ENCODE measurements at places on chromosomes 12 and 14.

GRCh38 chr12:132356691-132357622 lies 27.6 kb upstream of the GALNT9 start:
- no peak for DNase-seq

DNA sequence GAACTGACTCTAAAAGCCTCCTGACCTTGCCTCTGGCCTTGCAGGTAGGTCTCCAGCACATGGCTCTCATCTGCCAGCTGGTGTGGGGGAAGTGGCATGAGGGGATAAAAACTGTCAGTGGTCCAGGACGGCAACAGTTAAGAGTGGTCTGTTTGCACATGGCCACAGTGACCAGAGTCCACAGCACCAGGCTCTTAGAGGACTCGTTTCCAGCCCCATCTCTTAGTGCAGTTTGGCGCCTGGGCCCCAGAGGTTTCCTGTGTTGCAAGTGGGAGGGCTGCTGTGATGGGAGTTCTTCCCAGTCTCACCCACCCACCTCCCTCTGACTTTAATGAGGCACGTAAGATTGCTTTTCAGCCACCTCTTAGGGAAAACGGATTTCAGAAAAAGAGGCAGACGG lies 37.0 kb downstream of the APPL2 start:
- DNase-seq = no peak

- no peak for DNase-seq
Measured at GRCh38 chr12:115378291-115378690, 694.3 kb upstream of the TBX3 start.

DNA sequence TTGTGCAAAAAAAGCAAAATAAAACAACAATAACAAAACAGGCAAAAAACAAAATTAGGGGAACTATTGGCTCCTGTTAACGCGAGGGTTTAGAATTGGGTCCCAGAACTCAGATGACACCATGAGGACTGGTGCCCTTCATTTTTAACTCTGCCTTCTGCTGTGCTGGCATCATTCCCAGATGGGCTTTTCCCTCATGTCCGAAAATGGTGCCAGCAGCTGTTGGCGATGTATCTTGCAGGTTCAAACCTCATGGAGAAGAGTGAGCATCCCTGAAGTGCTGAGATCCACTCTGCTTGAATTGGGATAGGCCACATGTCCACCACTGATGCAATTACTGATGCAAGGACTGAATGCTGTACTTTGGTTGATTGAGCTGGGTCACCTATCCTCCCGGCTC lies 61.1 kb downstream of the MYRFL start:
- DNase-seq = no peak

GRCh38 chr14:90354551-90355298 lies 23.0 kb upstream of the NRDE2 start:
- no peak for DNase-seq

DNA sequence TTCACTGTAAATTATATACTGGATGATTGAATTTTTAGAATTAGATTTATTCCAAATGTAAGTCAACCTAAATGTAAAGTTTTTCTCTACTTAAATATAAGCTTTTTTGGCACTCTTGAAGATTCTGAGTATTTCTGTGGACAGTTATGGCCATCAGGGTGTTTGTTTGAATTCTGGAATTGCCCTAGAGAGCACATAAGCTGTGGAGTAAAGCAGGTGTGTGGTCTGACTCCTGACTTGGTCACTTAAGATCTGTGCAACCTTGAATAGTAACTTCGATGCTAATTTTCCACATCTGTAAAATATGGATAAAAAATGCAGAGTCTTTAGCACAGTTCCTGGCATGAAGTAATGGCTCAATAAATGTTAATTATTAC lies 64.4 kb downstream of the FUT8 start:
- no peak for DNase-seq
